ENCODE measurements at places on chromosomes 4 and X.

- peak; percentile 79 for DNase-seq
These were observed 19.1 kb upstream of the S100P start for GRCh38 chr4:6674500-6675149.

- DNase-seq = no peak
These were observed 76.7 kb upstream of the ARHGAP24 start for GRCh38 chr4:85398276-85398675.

GRCh38 chr4:118957722-118958445, 69.2 kb downstream of the SYNPO2 start:
- peak; percentile 1 for DNase-seq

DNA sequence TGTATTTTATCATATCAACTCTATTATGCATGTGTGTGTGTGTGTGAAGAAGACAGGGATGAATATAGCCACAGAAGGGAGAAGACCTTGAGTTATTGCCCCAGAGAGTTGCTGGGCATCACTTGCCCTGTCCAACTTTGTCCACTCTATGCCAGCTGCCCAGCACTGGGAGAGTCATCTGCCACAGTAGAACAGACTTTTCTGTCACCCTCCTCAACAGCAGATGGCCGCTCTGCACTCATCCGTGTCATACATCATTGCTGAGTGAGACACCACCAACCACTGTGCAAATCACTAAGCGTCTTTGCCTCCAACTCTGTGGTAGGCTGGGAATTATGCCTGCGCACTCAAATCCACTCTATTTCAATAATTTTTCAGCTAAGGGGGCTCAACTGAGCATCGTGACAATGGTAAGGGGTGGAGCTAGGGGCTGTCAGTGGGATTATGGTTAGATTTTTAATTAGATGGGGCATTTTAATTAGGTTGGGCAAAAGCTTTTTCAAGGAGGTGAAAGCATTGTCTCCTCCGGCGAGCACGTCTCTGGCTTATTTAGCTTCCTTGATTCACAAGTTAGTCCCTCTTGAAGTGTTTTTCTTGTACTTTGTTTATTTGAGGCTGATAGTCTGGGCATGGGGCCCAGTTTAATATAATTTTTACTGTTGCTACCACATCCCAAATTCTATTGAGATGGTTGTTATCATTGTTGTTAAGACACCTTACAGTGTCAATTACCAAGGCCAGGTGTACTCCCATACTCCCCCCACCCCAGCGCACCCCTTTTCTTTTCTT, 100.1 kb upstream of the KLF3 start:
- no peak for DNase-seq

DNA sequence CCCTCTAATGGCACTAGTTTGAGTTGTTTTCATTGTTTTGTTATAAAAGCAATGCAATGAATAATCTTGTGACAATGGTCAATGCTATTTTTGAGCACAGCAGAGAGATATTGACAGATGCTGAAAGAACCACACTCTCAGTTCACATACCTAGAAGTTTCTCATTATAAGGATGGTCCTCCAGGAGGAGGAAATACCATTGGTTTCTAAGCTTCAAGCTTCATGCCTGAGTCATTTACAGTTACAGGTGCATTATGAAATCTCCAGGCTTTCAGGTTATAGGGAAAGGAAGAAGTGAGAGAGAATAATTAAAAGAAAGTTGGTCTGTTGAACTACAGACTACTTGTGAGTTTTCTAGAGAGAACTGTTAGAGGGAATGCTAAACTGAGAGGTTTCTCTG, 75.3 kb downstream of the PWWP3B start:
- no peak for DNase-seq

- no peak for DNase-seq
These were observed at the start of gene CORIN for GRCh38 chr4:47837908-47838294. Gene CORIN, minus strand, starts transcription at chr4:47838067. Its CDS starts 118 bp downstream, at chr4:47837949.

GRCh38 chr4:139020384-139020783, 4.8 kb downstream of the NOCT start:
- DNase-seq = no peak

DNA sequence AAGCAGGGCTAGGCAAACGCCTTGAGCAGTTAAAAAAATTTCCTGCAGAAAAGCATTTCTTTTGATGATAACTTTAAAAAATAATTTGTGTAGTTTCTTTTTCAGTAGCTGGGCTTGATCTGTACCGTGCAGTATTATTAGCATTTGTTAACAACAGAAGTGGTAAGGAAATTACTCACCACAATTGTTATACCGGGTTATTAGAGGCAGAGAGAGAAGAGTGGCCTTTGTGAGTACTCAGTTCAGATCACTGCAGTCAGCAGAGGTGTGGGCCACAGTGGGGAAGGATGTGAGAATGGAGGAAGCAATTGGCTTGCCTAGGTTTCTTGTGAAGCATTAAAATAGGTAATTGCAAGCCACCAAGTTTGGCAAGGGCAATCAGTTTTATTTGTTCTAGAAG, 14.3 kb upstream of the IL21 start:
- peak; percentile 75 for DNase-seq

GRCh38 chr4:17385403-17385802, 126.5 kb downstream of the QDPR start:
- peak; percentile 33 for DNase-seq

DNA sequence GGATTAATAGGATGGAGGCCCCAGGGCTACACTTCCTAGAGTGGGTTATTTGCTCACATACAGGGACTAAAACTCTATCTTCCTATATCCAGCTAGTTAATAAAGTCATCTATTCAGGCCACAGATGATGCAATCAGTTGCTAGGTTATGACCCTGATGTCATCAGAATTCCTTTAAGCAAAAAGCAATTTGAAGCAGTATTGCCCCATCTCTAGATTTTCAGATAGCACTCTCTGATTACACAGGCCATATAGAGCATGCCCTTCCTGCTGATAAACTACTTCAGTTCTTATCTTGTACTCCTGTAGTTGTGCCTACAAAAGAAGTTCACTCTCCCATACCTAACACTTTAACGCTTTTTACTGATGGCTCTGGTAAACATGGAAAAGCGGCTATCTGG, 84.8 kb downstream of the TMEM144 start:
- no peak for DNase-seq

- no peak for DNase-seq
These were observed 6.6 kb downstream of the ARL9 start for GRCh38 chr4:56512166-56512565.

- DNase-seq = no peak
These were observed 1.6 kb downstream of the WFS1 start for GRCh38 chr4:6271206-6271605.

- DNase-seq = no peak
These were observed 833.9 kb downstream of the FSTL5 start for GRCh38 chr4:161329852-161330251.

GRCh38 chrX:125641405-125641804, 321.7 kb downstream of the TEX13C start:
- DNase-seq = no peak

GRCh38 chr4:141638230-141638629, 1.8 kb downstream of the IL15 start:
- no peak for DNase-seq

- no peak for DNase-seq
These were observed 179.1 kb upstream of the DKK2 start for GRCh38 chr4:107215222-107215621.

GRCh38 chr4:48484494-48485168, 1.5 kb downstream of the SLC10A4 start:
- DNase-seq = no peak

- DNase-seq = no peak
These were observed 67.7 kb downstream of the GALNT7 start for GRCh38 chr4:173236301-173236700.

GRCh38 chrX:132333351-132333750, 114.1 kb upstream of the RAP2C start:
- DNase-seq = no peak

DNA sequence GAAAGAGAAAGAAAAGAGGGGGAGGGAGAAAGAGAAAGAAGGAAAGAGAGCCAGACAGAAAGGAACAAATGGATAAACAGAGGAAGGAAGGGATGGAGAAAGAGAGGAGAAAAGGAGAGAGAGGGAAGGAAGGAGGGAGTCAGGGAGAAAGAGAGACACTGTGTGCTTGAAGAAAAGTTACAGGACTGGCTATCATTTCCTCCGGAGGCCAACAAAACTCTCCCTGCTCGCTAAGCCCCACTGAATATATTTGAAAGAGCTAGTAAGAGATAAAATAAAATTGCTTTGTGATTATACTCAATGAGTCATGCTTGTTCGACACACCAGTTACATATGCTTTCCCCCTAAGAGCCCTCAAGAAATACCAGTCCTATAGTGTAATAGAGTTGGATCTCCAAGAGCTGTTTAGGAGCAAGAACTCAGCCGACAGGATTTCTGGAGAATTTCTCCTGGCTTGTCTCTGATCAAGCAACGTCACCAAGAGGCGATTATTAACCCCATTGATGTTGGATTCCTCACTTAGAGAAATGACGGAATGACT, 102.2 kb downstream of the MXRA5 start:
- DNase-seq = no peak
